ENCODE measurements at places on chromosomes 1 and 21.

- DNase-seq: no peak
Observed at GRCh38 chr1:206556047-206556749, 48.9 kb downstream of the RASSF5 start.

- DNase-seq: no peak
Observed at GRCh38 chr1:164765557-164765956, 206.6 kb downstream of the PBX1 start.

- DNase-seq: no peak
Observed at GRCh38 chr1:26079178-26079563, 11.7 kb upstream of the TRIM63 start.

DNA sequence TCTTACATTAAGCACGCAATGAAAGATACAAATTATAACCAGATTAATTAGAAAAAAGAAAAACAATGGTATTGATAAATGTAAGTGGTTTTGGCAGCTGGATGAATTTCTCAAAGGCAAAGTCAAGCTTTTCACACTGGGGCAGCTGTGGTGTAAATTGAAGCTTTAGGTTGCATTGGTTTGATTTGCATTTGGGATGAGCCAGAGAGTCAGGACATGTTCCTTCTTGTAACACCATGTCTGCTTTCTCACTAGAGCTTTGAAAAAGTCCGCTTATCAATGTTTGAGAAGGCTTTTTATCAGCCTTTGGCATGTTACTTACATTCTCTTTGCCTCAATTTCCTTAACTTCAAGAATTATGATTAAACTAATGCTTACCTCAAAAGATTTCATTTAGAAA is 173.9 kb downstream of the GPATCH2 start:
- no peak for DNase-seq

- no peak for DNase-seq
Observed at GRCh38 chr1:160082487-160082886, 1.1 kb downstream of the KCNJ9 start.

DNA sequence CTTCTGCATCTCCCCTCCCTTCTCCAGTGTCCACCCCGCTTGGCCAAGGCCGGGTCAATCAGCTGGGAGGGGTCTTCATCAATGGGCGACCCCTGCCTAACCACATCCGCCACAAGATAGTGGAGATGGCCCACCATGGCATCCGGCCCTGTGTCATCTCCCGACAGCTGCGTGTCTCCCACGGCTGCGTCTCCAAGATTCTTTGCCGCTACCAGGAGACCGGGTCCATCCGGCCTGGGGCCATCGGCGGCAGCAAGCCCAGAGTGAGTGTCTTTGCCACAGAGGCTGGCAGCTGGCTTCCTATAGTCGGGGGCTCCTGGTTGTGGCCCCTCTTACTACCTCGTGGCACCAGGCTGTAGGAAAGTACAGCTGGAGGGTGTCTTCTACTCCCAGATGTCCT is 3.6 kb downstream of the PAX7 start:
- DNase-seq: no peak

DNA sequence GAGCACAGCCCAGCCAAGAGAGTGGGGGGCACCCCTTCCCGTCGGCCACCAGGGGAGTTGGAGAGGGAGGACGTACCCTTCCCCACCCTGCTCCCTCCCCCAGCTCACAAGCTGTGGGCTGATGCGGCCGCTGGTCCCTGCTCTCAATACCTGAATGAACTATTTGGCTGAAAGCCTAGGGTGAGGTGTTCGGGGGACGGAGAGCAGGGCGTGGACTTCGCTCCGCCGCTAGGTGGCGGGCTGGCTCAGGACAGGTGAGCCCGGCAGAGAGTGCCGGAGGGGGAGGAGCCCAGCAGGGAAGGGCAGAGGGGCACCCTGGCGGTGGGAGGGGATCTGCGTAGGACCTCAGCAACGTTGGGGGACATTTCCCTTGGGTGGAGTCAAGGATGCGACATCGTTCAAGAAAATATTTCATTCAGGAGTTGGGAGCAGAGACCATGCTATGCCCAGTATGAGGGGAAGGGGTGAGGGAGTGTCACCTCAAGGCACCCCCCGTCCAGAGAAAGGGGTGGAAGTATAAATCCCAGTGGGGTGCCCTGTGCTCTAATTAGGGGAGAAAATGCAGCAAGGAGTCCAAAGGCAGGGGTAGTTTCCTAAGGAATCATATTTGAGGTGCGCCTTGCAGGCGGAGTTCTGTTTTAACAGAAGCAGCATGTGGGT is 12.0 kb upstream of the RHBG start:
- peak; percentile 66 for DNase-seq

All from D721Med (cell line).